ENCODE measurements at places on chromosomes 3 and 15.

- DNase-seq = no peak
These were observed 83.6 kb upstream of the CCDC39 start for GRCh38 chr3:180762866-180763265.

DNA sequence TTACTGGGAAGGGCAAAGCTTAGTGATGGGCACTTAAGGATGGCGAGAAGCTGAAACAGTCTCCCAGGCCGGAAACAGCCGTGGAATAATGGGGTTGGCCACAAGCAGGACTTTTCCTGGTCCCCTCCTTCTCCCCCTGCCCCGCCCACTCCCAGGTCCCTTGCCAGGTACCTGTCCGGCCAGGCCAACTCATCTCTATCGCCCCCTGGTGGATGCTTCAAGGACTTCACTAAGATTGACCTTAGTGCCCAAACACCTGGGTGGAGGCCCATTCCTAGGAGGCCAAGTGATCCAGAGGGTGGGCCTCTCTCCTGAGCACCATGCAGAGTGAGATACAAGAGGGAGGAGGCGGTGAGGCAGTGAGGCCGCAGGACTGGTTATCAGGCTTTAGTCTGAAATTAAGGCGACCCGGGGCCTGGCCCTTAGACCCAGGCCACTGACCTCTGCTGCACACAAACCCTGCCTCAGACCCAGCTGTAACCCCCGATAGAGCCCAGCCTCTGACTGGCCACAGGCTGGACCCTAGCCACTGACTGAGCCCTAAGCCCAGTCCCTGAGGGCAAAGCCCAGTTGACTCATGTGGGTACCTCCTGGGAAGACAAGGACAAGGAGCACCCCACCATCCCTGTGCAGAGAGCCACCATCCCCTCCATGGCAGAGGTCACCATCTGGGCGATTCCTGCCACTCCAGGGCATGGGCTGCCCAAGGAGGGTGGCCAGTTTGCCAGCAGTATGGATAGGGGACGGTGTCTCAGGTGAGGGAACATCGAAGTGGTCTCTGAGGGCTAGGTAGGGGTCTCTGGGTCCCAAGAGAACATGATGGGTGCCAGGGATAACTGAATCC is 37.6 kb downstream of the VIPR1 start:
- peak; percentile 42 for DNase-seq

GRCh38 chr15:31458596-31459399 is 132.2 kb downstream of the KLF13 start:
- no peak for DNase-seq

GRCh38 chr3:114435386-114436115 is 141.7 kb downstream of the TIGIT start:
- no peak for DNase-seq

DNA sequence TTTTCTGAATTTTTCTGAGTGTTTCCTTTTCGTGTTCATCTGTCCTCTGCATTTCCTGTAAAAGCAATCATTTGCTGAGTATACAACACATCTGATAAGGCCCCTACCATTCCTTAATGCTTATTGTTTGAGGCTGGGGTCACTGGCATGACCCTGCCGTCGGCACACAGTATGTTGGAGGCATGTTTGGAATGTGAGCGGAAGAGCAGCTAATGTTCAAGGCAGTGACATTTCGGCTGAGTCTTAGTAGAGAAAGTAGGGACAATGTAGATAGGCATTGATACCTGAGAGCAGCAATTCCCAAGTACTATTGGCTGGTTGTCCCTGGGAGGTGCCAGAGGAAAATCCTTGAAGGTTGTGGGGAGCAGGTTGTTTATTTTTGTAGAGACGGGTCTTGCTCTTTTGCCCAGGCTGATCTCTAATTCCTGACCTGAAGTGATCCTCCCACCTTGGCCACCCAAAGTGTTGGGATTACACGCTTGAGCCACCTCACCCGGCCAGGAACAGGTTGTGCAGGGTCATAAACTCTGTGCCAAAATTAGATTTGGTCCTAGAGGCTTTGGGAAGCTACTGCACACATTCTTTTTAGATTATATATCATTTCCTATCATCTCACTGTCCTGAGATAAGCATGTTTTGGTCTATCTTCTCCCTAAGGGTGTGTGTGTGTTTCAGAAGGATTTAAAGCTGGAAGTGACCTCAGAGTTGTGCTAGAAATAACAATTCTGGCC is 13.5 kb downstream of the PTPN23 start:
- peak; percentile 44 for DNase-seq

DNA sequence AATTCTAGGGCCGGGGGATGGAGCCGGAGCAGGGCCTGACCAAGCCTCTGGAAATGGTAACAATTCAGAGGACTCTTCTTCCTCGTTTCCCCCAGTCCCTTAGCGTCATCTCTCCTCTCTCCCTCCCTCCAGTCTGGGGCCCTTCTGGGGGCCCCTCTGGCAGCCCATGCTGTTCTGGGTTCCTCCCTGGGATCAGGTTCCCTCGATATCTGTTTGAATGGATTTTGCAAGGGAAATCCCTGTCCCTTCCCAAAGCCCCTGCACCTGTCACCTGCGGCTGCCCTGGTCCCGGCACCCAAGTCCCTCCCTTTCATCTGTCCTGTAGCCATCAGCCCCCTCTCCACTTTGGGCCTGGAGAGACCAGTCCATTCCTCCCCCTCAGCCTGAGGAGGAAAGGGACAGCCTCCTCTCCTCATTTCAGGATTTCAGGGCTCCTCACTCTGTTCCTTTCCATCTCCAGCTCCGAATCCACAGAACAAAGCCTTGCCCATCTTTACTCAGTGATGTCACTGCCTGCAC is 1.7 kb upstream of the PLCB2 start:
- no peak for DNase-seq

DNA sequence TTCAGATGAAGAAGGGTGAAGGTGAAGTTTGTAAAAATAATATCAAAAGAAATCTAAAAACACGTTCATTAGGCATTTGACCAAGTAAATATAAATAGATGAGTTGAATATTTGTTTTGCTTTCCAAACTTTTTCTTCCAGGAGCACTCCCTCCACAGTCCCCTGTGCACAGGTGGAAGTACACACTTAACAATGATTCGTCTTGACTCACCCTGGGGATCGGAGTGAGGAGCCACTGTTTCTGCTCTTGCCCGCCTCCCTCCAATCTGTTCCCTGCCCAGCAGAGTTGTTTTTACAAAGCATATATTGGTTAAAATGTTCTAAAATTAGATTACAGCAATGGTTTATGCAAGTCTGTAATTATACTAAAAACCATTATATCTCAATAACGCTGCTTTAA is 175.1 kb downstream of the PTPRG start:
- DNase-seq = no peak

- DNase-seq = no peak
These were observed 19.9 kb upstream of the TPM1 start for GRCh38 chr15:63022663-63023062.

GRCh38 chr3:55955891-55956477 is 468.9 kb upstream of the WNT5A start:
- DNase-seq = no peak

DNA sequence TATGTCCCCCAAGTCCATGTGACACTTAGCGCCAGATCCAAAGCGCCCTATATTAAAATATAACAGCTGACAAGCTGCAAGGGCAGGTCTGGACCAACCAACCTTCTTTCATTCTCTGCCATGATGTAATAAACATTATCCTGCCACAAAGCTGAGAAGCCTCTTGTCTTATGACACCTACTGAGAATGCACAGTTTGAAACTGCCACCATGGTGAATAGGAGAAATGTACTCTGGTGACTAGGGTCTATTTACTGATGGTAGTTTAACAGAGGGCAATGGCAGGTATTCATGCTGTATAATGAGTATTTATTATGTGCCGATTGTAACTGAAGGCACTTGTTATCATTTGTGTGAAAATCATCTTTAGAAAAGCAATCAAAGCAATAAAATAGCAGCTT is 634.0 kb downstream of the OTOL1 start:
- DNase-seq = no peak
